EH (cell line): ENCODE measurements at places on chromosomes 1 and 21.

DNA sequence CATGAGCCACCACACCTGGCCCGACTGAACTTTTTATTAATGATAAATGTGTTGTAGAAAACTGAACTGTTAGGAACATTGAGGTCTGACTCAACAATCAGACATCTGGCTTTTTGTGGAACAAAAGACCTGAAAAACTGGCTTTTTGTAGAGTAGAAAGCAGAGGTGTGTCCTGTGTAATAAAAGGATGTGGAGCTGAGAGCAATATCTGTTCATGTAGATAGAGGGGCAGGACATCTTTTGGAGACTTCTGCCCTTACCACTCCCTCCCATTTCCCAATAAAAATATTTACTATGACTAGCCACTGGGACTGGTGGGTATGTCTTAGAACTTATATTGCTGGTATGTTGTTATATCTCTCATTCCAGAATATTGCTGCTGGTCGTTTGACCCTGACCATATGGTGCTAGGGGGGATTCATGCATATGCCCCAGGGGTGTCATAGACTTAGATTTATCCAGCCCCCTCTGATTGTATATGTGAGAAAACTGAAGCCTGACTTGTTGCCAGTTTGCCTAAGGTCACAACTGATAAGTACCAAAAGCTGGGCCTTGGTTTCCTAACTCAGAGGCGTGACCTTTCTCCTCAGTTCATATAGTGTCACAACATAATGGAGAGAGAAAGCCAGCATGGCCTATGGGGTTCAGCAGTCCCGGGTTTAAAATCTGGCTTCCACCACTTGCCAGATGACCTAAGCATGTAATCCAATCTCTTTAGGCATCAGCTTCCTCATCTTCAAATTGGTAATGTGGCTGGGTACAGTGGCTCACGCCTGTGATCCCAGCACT lies 33.5 kb upstream of the PIGV start:
- no peak for DNase-seq

- no peak for DNase-seq
These were observed 195.3 kb downstream of the BRINP2 start for GRCh38 chr1:177366091-177366490.

GRCh38 chr1:115862403-115862802 lies 21.5 kb upstream of the NHLH2 start:
- DNase-seq: no peak

DNA sequence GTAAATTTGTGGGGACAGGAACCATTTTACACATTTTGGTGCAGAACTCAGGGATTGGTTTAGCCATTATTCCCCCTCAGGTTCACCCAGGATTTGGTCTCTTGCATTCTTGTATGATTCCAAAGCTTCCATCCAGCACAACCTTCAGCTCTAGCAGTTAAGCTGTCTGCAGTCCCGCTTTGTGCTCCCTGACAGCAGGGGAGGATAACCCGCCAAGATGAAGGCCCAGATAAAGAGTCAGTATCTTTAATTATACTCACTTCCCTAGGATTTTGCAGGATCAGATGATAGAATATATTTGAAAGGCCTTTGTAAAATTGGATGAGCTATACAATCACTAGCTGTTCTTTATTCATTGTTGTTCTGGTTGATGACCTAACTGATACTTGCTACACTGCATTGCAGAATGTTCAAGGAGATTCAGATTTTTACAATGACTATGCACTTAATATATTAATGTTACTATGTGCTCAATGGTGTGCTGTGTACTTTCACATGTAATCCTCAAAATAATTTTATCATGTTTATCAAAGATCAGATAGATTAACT lies 49.8 kb downstream of the SLC16A1 start:
- peak; percentile 16 for DNase-seq

DNA sequence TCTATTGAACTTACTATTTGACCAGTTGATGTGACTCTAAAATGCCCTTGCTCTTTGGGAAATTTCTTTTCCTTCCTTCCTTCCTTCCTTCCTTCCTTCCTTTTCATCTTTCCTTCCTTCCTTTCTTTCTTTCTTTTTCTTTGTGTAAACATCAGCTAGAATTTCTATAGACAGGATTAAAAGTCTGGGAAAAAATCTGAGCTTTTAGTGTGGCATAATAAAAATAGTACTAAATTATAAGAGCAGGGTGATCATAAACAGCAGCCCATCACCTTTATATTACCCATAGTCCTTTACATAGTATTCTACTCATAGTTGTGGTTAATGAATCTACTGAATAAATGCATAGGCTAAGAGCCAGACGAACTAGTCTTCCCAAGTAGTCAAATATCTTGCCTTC lies 281.0 kb upstream of the DAB1 start:
- DNase-seq: no peak

GRCh38 chr1:117857418-117857817 lies 72.0 kb downstream of the GDAP2 start:
- DNase-seq: peak; percentile 14
